ENCODE measurements at places on chromosomes 11 and 22.

DNA sequence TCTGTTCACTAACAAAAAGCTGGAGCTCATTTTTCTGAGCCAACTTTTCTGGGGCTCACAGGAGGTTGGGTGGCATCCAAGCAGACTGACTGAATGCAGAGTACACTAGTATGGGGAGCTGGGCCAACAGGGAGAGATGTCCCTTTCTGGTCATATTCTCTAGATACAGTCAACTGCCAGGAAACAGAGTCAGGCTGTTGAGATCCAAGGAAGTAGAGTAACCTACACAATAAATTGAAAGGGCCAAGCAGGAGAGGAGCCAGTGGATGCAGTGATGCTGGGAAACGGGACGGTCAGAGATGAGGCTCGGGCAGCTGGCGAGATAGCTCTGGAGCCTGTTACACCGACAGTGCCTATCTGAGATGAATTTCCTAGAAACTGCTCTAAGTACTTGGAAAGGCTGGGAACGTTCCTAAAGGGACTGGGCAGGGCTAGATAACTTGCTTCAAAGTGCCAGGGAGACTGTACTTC is 71.1 kb downstream of the LARGE2 start:
- DNase-seq: peak; percentile 33

- DNase-seq: peak; percentile 93
Measured at GRCh38 chr11:69166218-69167115, 10.7 kb downstream of the SMIM38 start.

GRCh38 chr11:126345283-126345682 is 10.2 kb upstream of the ST3GAL4 start:
- no peak for DNase-seq

DNA sequence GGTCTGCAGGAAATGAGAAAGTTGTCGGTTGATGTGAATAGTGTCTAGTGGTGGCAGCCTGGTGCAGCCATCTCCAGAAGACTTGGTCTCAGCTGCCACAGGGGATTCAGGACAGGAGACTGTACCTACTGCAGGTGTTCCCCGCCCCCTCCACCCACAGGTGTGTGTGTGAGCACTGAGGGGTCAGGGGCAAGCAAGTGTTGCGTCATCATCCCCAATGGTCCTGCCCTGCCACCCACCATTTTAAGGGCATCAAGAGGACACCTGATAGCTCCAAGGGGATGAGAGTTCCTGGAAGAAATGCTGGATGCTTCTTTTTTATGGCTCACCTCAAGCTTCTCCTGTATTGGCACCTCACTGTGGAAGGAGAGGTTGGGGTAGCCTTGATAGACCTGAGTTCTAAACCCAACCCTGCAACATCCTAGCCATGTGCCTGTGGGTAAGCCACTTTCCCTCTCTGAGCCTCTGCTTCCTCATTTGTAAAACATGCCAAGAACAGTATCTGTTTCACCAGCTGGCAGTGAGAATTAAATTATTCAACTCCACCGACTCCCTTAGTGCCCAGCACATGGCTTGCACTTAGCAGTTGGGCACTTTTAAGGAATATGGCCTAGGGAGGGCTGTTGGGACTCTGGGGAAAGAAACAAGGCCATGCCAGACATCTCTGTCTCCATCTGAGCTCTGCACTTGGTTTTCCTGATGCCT is 6.1 kb downstream of the C11orf91 start:
- DNase-seq: no peak

DNA sequence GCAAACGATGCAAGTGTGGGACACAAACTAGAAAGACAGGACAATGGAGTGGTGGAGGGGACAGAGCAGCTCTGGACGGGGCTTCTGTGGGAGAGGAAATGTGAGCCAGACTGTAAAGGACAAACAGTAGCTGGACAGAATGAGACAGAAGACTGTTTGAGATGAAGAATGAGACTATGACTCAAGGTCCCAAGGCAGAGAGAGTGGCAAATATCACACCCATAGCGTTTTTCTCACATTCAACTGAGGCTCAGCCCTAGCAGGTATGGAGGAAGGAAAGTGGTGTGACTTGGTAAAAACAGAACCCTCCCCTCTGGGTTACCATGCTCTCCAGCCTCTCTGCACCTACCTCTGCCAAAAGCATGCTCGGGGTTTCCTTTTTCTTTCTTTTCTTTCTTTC is 96.5 kb downstream of the RPL27A start:
- DNase-seq: no peak

DNA sequence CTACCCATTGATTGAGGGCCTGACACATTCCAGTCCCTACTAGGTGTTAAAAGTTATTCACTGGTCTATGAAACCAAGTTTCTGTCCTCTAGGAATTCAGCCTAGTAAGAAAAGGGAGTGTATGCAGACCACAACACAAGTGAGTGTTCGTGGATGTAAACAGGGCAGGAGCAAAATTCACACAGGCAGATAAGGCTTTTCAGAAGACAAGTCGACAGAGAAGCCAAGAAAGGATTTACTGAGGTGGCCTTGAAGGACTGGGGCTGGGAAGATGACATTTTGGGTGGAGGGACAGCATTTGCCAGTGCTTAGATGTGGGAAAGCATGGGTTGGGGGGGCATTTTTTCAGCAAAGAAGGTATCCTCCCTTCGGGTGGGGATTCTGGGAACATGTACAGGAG is 76.2 kb downstream of the TSPAN18 start:
- no peak for DNase-seq

- no peak for DNase-seq
Measured at GRCh38 chr11:38498721-38499120, 1900.7 kb upstream of the RAG2 start.

- DNase-seq: peak; percentile 27
Measured at GRCh38 chr11:132993991-132994502, 538.3 kb downstream of the OPCML start.

GRCh38 chr11:117807482-117808327 is 10.7 kb upstream of the DSCAML1 start:
- peak; percentile 86 for DNase-seq

Data from GM03348 (cell line).